Fibroblast of lung (primary cell): ENCODE measurements at places on chromosomes 5 and 9.

DNA sequence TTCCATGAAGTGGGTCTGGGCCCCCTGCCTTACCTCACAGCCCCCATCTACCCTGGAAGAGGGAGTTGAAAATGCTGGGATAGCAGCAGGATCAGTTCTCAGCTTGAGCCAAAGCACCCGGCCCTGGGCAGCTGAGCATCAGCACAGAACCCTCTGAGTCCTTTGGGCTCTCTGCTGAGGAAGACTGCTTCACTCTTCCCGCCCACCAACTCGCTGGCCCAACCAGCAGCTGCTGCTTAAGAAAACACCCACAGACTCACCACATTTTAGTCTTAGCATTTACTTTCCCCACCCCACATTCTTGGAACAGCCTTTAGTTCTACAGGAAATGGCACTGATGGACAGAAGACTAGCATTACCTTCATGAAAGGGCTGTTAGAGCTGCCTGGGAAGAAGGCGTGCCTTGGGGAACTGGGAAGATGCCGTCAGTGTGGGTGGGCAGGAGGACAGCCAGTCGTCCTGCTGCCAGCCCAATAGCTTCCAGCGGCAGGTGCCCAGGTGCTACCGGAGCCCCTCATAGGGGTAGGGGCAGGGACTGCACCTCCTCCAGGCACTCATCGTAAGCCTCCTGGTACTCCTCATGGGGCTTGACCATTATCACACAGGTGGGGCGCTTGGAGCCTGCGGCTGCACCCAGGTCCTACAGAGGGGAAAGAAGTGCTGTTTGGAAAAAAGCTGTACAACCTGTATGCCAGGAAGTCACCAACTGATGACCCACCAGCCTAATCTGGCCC, 4.3 kb downstream of the NHP2 start:
- no peaks in the 10 kb centered on the region for H3K4me1 ChIP-seq
- peaks cover 19% of the 10 kb centered on the region for H3K36me3 ChIP-seq
- no peak overlapping the region for H3K4me3 ChIP-seq
- no peak for DNase-seq
- H3K27me3 ChIP-seq, result no peaks in the 10 kb centered on the region

GRCh38 chr9:115115117-115115880, 2.7 kb downstream of the TNC start:
- peak; percentile 28 for DNase-seq
- peak overlapping the region; percentile 2 for H3K4me3 ChIP-seq
- H3K4me1 ChIP-seq, result peaks cover 8% of the 10 kb centered on the region
- H3K27ac ChIP-seq, result peak overlapping the region; percentile 56

GRCh38 chr5:115231598-115231997, 31.1 kb downstream of the PGGT1B start:
- no peak overlapping the region for H3K27ac ChIP-seq
- no peaks in the 10 kb centered on the region for H3K36me3 ChIP-seq
- H3K4me3 ChIP-seq, result no peak overlapping the region
- H3K4me1 ChIP-seq, result no peaks in the 10 kb centered on the region
- DNase-seq, result peak; percentile 4

DNA sequence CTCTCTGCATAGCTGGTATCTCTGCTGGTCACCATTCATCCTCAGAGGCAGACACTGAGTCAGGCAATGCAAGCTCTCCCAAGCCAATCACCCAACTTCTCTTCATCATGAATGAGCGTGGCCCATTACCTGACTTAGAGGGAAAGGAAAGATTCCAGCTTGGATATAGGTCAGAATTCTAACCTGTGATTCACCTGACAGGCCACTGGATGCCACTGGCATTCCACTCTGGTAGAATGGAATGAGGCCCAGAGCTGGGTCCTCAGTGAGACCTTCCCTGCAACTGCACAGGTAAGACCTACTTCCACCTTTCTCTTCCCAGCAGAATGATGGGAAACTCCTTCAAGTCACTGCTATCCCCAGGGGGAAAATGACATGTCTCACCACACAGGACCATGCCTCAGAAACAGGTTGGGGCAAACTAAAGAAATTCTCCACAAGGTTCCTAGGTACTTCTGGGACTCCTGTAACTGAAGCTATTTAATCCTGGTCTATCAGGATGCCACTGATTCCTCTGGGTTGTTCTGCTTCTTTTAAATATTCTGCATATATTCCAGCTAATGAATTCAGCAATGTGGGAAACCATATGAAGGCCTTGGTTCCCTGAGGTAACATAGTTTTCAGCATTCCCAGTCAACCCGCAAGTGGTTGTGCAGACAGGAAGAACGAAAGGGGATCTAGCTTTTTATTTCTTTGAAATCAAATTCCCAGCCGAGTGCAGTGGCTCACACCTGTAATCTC, 62.0 kb downstream of the SUSD1 start:
- H3K27ac ChIP-seq, result no peak overlapping the region
- DNase-seq, result peak; percentile 2
- H3K4me1 ChIP-seq, result peaks cover 2% of the 10 kb centered on the region
- no peaks in the 10 kb centered on the region for H3K27me3 ChIP-seq
- no peak overlapping the region for H3K4me3 ChIP-seq

- no peaks in the 10 kb centered on the region for H3K4me1 ChIP-seq
- no peak overlapping the region for H3K4me3 ChIP-seq
- no peaks in the 10 kb centered on the region for H3K36me3 ChIP-seq
- no peaks in the 10 kb centered on the region for H3K27me3 ChIP-seq
- peak; percentile 85 for DNase-seq
Measured at GRCh38 chr5:92945605-92946097, 635.4 kb downstream of the NR2F1-AS1 start.

DNA sequence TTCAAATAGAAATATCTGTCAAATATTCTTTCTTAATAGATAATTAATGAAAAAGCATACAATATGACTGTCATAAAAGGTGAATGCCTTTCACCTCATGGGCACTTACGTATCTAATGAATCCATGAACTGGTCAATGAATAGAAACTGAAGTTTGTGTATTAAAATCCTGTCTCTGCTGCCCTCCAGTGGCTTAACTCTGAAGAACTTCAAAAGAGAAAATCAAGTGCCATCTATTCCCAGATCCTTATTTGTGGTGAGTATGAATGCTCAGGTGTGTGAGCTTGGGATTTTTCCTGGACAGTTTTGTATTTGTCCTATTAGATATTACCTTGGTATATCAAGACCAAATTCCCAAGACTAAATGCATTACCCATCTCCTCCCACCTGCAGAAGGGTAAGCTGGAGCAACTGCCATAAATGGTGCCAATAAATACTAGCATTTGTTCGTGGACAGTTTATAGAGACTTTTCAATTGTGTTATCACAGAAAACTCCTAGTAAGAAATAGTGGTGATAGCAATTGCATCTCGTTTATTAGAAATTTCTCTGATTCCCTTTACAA, 44.0 kb upstream of the SVEP1 start:
- H3K27ac ChIP-seq, result no peak overlapping the region
- H3K36me3 ChIP-seq, result no peaks in the 10 kb centered on the region

- peak; percentile 59 for DNase-seq
- no peak overlapping the region for H3K4me3 ChIP-seq
- no peaks in the 10 kb centered on the region for H3K27me3 ChIP-seq
- H3K27ac ChIP-seq, result no peak overlapping the region
- H3K36me3 ChIP-seq, result no peaks in the 10 kb centered on the region
Measured at GRCh38 chr9:89850631-89851325, 246.0 kb downstream of the GADD45G start.

DNA sequence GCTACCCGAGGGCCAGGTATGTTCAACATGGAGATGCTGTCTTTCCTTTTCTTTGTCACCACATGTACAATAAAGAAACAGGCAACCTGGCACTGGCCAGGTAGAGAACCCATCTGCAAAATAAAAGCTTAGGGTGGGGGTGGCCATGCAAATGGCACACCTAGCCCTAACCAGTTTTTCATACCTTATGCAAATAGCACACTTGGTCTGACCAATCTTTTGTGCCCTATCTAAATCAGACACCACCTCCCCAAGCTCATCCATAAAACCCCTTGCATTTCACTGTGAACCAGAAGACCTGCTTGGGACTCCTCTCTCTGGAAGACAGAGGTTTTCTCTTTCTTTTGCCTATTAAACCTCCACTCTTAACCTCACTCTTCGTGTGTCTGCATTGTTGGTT, 33.9 kb downstream of the JAKMIP2 start:
- no peaks in the 10 kb centered on the region for H3K4me1 ChIP-seq
- no peak for DNase-seq
- H3K4me3 ChIP-seq, result no peak overlapping the region
- no peaks in the 10 kb centered on the region for H3K36me3 ChIP-seq
- no peak overlapping the region for H3K27ac ChIP-seq
